ENCODE measurements at places on chromosomes 7 and 10.

DNA sequence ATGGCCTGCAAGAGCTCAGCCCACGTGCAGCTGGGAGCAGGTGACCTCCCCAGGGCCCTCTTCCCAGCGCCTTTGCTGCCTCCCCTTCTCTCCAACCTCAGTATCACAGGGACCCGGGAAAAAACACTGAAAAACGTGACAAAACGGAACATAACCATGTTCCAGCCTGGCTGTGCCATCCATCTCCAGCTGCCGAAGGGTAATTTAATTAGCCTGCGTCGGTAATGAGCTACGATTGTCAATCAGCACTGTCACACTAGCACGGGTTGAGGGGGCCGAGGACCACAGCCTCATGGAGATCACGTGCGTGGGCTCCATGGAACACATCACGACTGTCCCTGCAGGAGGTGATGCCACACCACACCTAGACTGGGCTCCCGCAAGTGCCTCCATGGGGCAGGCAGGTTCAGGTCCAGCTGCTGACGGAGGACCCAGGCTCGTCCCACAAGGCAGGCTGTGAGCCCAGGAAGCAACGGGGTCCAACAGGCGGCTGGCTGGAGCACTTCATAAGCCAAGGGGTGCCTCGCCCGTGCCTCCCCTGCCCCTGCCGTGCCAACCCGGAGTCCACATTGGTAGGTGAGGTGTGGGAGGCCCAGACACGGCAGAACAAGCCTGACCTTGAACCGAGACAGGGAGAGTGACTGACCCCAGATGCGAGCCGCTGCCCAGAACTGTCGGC lies 199.5 kb downstream of the ELFN1 start:
- DNase-seq = no peak

GRCh38 chr7:148959726-148960125 lies 68.6 kb downstream of the PDIA4 start:
- no peak for DNase-seq

GRCh38 chr10:31871266-31872065 lies 57.2 kb downstream of the ARHGAP12 start:
- no peak for DNase-seq

DNA sequence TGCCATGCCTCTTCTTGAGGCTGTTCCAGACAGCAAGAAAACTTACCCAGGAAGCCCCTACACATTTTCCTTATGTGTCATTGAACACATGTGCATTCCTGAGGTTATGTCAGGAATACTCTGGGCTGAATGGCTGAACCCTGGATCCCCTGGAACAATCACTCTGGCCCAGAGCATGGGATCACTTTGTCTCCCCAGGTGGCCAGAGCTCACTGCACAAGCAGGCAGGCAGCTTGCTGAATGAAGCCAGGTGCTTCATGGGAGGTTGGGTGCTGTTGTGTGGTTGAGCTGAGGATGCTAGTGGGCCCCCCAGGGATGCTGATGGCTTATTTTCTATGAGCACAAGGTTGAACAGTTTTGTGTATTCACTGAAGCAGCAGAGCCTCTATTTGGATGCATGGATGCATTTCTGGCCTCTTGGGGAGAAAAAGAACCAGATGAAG lies 54.7 kb upstream of the NPTX2 start:
- DNase-seq = no peak

- DNase-seq = no peak
Observed at GRCh38 chr10:124534826-124535601, 73.4 kb downstream of the LHPP start.

Data from GM13977 (cell line).